Jurkat, Clone E6-1 (cell line): ENCODE measurements at places on chromosomes 11 and 22.

- no peak for DNase-seq
These were observed 7.2 kb downstream of the FLI1 start for GRCh38 chr11:128701086-128701485.

DNA sequence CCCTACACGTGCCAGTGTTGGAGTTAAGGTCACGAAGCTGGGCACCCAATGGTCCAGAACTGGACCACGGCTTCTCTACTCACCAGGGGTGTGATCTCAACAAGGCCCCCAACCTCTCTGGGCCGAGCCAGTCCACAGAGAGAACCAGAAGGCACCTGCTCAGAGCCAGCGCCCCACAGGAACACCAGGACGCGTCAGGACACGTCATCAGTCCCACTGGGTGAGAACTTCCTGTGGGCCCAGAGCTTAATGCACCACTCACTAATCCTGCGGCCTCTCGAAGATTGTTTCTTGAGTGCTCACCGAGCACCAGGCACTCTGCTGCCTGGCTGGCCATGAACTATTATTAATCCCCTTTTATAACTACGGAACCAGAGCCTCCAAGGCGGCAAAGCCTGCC lies 10.1 kb downstream of the PHF21B start:
- no peak for DNase-seq

- no peak for DNase-seq
These were observed 163.1 kb downstream of the LARGE1 start for GRCh38 chr22:33757041-33757801.

GRCh38 chr22:48209473-48210197 lies 1447.2 kb downstream of the TBC1D22A start:
- DNase-seq = no peak

- DNase-seq = no peak
These were observed 128.7 kb upstream of the TOP3B start for GRCh38 chr22:22111267-22111751.

GRCh38 chr11:62816557-62816956 lies 11.3 kb upstream of the NXF1 start:
- DNase-seq = no peak

GRCh38 chr11:13268791-13269190 lies 8.8 kb upstream of the BMAL1 start:
- no peak for DNase-seq

DNA sequence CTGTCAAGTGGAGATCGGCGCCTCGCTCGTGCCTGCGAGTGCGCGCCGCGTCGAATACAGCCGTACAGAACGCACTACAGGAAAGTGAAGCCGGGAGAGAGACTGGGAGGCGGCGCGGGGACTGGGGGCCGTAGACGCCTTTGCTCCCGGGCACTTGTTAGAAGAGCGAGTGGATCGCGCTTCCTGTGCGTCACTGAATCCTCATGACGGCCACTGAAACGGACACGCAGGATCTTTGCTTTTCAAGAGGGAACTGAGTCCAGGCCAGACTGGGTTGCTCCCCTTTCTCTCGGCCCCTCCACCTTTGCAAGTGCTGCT lies 314 bp downstream of the RIC8A start:
- DNase-seq = no peak
